Stimulated activated CD4-positive, alpha-beta T cell treated with anti-CD3 and anti-CD28 coated beads, Interleukin-1b, Interleukin-23, amount 100 ng/mL, for 1 hour (primary cell): ENCODE measurements at places on chromosomes 6 and 20.

DNA sequence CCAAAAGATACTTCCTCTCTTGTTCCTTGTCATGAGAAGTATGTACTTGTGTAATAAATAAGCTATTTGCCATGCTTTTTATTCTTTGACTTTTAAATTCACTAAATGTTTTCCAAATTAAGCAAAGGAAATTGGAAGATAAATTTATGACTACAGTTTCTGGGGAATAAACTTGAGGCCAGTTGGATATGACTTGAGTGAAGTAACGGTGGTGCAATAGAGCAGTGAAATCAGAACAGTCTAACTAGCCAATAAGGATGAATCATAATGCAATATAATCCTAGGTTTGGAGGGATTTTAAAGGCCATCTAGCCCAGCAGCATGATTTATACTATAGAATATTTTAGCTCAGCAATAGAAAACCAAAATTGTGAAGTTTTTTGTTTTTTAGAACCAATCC lies 183.8 kb upstream of the TCF21 start:
- DNase-seq = no peak

- no peak for DNase-seq
These were observed 26.1 kb downstream of the TNFAIP3 start for GRCh38 chr6:137893181-137893580.

DNA sequence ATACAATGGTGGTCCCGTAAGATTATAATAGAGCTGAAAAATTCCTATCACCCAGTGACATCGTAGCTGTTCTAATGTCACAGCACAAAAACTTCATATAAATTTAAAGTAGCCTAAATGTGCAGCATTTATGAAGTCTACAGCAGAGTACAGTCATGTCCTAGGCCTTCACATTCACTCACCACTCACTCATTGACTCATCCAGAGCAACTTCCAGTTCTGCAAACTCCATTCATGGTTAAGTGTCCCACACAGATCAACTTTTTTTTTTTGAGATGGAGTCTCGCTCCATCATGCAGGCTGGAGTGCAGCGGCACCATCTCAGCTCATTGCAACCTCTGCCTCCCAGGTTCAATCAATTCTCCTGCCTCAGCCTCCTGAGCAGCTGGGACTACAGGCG lies 20.9 kb upstream of the KCNG1 start:
- DNase-seq = no peak

GRCh38 chr6:121187200-121187832 lies 147.0 kb downstream of the TBC1D32 start:
- DNase-seq = no peak

DNA sequence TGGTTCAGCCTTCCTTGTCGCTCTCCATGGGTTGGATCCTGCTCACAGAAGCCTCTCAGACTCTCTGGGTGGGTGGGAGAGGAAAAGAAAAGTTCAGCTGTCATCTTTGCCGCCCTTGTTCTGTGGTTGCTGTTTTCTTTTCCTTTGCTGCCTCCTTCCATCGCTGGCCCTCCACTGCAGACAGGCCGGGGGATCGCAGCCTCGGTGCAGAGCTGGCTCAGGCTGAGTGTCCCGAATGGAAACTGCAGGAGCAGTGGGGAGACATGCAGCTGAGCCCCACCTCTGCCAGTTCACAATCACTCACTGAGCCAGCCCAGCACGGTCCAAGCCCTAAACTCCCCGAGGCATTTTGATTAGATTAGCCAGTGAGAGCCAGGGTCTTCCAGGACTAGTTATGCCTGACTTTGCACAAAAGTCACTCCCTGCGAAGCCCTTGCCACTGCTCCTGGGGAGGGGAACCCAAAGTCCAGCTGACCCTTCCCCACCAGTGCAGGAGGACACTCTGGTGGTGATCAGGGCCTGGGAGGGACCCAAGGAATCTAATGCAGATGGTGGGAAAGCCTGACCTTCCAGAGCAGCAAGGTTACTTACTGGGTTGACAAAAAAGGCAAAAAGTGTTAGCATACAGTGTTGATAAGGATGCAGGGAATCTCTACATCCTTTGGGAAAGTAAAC lies 14.0 kb downstream of the NRN1 start:
- no peak for DNase-seq

DNA sequence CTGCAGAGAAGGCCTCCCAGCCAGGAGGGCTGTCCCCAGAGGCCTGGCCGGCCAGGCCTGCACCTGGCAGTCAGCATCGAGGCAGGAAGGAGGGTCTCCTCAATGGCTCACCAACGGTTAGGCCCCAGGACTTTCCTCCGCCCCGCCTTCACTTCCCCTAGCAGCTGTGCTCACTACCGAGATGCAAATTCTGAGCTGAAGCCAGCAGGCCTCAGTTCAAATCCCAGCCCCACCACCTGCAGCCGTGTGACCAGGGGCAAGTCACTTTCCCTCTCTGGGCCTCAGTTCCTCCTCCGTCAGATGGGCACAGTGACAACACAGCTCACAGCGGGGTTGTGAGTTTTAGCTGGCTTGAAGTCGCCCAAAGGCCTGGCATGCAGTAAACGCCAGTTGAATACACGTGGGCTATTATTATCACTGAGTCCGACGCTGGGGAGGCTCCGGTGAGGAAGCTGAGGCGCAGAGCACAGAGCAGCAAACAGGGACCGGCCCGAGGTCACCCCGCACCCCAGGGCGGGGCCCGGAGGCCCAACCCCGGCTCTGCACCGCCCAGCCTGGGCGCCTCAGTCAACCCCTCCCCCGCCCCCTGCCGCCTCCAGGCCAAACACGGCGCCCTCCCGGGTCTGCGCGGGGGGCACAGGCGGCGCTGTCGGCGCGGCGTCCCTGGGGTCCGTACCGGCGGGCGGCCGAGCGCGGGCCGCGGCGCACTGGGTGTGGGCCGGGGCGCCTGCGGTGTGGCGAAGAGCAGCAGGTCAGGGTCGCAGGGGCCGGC lies 671 bp downstream of the E2F1 start:
- DNase-seq = no peak
